ENCODE measurements at places on chromosomes 12 and 14.

DNA sequence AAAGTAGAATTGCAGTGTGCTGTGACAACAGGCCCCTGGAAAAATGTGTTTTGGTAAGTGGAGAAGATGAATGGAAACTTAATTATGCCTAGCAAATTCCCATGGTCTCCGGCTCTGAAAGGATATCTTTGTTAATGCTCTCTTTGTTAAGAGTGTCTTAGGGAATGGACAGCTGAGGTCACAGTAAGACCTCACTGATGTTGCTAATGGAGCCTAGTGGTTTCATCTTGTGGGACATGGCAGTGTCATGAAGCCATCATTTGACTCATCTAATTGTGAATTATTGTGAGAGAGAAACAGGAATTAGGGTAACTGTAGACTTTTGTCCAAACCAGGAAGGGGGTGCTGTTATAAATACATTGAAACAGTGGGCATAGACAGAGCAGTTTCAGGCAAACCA lies 330.3 kb downstream of the TMTC2 start:
- DNase-seq = no peak

DNA sequence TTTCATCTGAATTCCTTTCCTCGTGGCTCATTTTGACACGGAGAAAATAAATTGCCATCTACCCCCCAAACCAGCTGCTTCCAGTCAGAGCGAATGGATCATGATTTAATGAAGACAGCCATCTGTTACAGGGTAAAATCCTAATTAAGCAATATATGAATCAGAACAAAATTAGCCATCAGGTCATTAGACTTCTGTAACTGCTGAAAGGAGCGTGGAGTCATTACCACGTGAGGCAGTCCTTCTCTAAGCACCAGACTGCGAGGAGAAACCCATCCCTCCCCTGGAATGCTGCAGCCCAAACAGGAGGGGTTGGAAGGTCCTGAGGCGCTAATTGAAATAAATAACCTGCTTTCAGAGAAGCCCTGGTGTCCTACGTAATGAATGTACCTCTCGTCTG lies 51.1 kb upstream of the TCL1A start:
- DNase-seq = no peak

DNA sequence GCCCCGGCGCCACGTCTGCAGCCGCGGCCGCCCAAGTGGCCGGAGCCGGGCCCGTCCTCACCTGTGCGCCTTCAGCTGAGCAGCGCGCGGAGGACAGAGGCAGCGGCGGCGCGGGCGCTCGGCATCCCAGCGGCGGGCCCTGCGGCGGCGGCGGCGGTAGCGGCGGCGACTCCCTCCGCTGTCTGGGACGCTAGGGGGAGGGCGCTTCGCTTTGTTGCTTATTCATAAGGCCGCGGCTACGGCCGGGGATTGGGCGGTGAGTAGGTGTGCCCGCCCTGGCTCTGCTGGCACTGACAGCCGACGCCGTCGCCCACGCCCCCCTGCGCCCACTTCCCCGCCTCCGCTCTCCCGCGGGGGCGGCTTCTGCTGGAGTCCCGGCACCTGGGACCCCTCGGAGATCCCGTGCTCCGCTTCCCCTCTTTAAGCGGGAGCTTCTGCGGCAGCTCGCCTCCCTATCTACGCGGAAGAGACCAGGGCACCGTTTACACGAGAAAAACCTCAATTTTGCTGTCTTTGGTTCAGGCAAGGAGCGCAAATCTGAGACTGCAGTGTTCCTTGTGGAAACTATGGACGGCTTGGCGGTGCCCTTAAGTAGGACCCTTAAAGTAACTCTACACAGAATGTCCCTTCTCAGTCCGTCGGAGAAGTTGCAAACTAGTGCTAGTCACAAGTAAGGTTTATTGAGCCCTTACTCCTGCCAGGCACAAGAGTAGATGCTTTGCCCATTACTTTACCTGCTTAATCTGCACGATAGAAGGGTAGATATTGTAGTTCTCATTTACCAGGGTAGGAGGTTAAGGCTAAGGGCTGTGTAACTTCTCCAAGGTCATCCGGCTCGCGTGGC lies at the start of gene ARMH4:
Gene ARMH4 (minus strand): TSS at position 200 of the 844 bp plus-strand sequence. CDS start 12,855 bp downstream, outside the sequence.
- DNase-seq = peak; percentile 90

- no peak for DNase-seq
Measured at GRCh38 chr14:67392800-67393199, 19.2 kb downstream of the PLEK2 start.

DNA sequence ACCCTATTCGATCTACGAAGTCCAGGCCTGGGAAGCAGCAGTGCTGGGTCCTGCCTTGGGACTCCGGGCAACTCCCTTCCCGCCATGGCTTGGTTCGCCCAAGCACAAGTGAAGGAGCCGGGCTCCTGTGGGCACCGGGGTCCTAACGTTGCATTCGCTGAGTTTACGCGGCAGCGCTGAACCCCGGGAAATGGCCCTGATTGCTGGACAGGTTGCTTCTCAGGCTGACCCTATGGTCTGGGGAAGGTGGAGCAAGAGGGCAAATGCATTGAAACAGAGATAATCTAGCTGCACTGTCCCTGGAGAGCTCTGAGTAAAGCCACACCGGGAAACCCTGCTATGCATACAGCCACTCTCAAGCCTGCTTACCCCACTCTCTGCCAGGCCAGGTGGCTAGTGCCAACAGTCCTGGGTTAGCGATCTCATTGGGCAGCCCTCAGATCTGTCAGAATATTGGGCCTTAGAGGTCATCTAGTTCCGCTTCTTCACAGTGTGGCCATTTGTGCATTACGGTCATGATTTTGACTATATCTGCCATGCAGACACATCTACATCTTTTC lies 11.3 kb downstream of the SYNE3 start:
- DNase-seq = no peak

- DNase-seq = no peak
Measured at GRCh38 chr12:3753544-3754284, 805 bp upstream of the CRACR2A start.

- peak; percentile 48 for DNase-seq
Measured at GRCh38 chr12:57756406-57757341, 1.8 kb downstream of the MARCHF9 start.

DNA sequence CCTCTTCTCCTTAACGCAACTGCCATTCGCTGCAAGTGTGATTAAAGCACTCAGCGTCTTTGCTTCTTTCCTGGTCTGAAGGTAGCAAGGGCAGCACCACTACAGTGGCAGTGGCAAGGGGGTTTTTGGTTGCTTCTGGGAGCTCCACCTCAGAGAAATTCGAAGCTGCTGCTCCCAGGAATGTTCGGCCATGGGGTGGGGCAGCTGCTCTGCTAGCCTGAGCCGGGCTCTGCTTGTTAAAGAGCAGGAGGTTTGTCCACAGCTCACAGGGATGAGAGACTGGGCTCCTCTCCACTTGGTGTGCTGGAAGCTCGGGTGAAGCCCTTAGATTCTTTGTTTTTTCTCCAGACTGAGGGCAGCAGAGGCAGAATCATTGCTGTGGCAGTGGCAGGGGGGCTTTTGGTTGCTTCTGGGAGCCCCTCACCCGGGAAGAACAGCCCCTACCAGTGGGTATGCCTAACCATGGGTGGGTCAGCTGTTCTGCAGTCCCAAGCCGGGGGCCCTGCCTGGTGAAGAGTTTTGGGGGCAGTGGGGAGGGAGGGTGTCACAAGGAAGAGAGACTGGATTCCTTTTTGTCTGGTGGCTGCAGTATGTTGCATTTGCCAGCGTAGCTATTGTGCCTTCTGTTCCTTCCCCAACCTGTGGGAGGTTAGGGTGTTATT lies 340.2 kb downstream of the AEBP2 start:
- DNase-seq = no peak
